ENCODE measurements at places on chromosomes 4 and X.

DNA sequence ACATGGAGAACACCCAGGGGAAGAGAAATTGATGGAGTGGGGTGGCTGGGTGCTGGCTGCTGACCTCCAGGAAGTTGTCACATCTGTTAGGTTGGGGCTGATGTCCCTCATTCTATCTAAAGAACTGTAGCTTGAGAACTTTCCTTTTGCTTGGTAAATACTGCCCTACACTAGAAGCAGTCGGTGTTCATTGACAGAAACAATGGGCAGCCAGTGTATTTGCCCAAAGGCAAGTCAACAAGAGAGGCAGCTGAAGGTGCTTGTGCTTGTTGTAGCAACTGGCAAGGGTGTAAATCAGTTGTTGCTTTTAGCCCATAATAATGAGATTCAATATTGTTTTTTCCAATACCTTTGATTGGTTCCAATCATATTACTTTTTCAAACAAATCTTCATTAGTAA is 956 bp downstream of the TMEM154 start:
- DNase-seq: no peak

DNA sequence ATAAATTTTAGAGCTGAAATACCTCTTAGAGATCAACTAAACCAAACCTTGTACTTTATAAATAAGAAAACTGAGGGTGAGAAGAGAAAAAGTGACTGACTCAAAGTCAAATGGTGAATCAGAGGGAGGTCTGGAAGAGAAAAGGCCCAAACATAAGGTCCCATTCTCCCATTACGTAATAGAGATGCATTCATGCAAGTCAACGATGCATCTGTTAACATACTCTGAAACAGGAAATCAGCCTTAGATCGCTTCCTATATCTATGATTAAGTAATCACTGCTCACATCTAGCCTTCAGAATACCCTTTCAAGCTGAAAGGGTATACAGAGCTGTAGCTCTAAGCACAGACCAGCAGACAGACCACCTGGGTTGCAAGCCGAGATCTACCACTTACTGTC is 6.5 kb downstream of the RNF150 start:
- DNase-seq: no peak

DNA sequence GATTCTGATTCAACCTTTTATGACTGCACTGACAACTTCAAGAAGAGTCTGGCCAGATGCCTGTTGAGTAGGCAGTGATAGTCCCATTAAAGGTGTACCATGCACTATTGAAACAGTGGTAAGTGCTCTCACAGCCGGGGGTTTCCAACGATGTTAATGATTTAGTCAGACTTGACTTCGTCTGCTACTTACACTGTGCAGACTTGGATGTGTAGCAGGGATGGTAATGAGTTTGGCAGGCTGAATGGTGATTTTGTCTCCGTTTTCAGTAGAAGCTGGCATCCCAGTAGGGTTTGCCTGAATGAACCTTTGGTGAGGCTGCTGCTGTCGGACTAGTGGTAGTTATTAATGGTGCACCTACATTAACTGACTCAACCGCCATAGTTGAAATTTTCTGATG is 52.0 kb upstream of the TMSB15B start:
- DNase-seq: no peak

GRCh38 chr4:53721263-53721662 is 130.0 kb upstream of the LNX1 start:
- DNase-seq: no peak

DNA sequence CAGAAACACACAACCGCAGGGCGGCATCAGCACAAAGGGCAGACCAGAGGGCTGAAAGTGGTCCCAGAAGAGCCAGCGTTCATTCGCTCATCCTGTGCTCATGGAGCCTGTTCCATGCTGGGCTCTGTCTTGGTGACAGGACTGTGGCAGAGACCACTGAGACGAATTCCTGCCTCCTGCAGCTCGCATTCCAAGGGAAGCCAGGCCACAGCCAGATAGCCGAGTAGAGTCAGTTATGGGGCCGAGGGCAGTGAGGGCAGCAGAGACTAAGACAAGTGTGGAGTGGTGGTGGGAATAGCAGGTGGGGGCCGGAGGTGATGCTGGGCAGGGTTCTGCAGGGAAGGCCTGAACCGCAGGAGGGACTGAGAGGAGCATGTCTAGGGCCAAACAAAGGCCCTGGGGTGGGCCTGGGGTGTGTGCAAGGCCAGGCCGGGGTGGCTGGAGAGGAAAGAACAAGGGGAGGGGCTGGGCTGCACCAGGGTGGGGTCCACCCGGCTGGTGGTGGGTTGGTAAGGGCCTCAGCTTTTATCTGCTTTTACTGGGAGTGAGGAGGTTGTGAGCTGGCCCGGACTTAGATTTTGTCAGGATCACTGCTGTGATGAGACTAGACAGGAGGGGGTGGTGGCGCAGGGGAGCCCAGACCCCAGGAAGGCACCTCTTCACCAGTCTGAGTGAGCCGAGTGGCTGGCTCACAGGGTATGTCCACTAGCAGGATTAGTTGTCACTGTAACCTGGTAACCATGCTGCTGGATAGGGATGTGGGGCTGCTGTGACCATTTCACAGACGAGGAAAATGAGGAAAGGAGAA is 6.3 kb downstream of the PSAPL1 start:
- no peak for DNase-seq

- DNase-seq: no peak
These were observed 65.8 kb downstream of the SLC9A7 start for GRCh38 chrX:46693149-46693548.

DNA sequence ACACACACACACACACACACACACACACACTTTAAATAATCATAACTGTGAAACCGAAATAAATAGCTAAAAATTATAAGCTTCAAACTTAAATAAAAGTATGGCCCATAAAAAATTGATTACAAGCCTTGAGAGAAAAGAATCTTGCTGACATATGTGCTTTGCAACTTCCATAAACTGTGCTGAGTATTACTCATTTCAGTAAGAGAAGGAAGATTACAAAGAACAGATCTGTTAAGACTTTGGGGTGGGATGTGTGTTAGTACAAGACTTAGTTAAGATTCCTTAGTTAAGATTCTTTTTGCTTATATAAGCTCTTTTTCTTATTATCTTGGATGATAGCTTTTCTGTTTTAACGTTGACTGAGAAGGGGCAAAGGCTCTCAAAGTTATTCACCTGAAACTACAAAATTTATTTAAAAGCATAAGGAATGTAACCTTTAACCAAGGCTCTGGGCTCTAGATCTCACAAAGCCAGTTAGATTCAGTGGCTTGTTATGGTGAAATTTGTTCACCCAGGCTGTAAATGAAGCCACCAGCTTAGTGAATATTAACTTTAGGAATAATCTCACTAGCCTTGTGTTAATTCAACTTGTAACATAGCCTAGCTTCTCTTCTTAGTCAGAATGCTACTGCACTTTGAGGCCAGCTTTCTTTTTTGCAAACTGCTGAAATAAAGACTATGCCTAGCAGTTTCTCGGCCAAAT is 58.2 kb downstream of the ARSJ start:
- DNase-seq: no peak

DNA sequence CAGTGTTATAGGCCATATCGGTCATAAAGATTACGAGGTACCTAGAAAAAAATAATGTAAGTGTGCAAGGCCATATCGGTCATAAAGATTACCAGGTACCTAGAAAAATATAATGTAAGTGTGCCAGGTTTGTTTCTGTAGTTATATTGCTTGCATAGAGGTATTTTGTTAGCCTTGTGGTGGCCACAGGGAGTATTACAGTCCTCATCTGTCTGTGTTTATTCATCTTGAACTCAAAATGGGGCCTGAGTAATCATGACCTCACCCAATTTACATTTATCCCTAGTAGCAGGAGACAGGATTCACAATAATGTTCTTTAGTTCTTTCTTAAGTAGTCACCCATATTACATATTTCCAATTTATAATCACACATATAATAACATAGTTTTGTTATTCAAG is 459.7 kb downstream of the MID1IP1 start:
- no peak for DNase-seq

- DNase-seq: no peak
These were observed 92.7 kb downstream of the SCD5 start for GRCh38 chr4:82705928-82706300.

GRCh38 chr4:112552668-112553067 is 36.7 kb upstream of the NEUROG2 start:
- no peak for DNase-seq

DNA sequence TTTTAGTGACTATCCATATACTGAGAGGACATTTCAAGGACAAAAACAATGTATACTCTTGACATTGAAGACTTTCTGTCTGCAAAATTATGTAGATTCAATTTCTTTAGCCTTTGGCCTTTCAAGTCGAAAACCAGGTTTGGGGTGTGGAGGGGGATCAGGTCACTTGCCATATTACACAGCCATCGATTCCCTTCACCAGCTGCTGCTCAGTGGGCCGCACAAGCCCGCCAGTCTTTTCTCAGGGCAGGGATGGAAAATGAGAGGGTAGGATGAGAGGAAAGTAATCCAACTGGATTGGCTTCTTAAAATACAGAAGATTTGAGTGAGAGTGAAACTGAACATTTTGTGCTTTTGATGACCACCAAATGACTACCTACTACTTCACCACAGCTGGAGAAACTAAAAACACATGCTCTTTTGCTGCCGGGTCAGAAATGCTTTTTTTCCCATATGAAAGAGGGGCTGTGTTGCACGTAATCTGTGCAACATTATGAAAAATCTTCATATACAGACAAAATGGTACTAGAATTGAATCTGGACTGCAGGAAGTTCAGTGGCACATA is 51.4 kb downstream of the FHL1 start:
- DNase-seq: no peak

DNA sequence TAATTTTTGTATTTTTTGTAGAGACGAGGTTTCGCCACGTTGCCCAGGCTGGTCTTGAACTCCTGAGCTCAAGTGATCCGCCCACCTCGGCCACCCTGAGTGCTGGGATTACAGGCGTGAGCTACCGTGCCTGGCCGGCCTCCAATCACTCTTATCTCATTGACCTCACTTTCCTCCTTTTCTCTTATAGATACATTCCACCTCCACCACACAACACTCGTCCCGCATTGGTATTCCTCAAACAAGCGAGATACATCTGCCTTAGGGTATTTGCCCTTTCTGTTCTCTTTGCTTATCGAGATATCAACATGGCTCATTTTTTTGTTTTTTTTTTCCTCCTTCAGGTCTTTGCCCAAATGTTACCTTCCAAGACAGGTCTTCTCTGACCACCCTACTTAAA is 1.8 kb upstream of the PRPS1 start:
- no peak for DNase-seq

DNA sequence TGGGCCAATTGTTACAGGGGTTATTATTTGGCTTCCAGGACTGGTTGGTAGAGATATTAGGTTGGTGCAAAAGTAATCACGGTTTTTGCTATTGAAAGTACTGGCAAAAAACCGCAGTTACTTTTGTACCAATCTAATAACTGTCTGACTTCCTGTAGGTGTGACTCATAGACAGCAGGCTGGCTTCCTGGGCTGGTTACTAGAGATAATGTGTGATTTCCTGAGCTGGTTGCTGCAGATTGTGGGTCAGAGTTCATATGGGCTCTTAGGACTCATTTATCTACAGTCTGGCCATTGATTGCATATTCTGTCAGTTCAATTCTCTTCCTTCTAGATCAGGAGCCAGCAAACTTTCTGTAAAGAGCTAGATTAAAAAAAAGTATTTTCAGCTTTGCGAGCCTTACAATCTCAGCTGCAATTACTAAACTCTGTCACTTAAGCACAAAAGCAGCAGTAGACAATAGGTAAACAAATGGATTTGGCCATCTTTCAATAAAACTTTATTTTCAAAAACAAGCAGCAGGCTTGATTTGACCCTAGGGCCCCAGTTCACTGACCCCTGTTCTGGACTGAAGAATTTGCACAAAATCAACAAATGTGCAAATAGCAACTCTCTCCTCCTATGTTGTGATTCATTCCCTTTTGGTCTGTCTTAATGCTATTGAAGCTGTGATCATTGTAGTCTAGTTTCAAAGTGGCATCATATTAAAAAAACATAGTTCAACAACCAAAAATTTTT is 50.8 kb upstream of the BOD1L1 start:
- no peak for DNase-seq

GRCh38 chr4:124429746-124430250 is 282.7 kb downstream of the ANKRD50 start:
- no peak for DNase-seq

GRCh38 chrX:65874765-65875164 is 165.1 kb downstream of the VSIG4 start:
- no peak for DNase-seq

Measured in NCI-H2081 treated with DMSO at 0.1 percent for 48 hours (cell line).